ENCODE measurements at places on chromosomes 7 and 10.

GRCh38 chr7:27254625-27255024 lies 12.0 kb downstream of the EVX1 start:
- DNase-seq: no peak

DNA sequence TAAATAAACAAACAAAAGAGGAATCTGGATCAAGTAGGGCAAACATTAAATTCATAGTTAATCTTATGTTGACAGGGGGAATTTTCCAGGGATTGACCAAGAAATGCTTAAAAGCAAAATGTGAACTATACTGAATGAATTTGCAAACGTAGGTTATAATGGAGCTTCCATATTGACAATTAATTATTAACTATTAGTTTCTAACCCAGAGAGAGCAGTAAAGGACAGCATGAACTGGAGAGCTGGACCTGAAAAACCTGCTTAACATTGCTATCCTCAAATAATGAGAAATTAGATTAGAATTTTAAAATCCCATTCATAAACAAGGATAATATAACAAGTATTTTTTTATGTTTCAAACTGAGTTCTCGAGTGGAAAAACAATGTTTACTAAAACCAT lies 1089.6 kb downstream of the DNAJB9 start:
- DNase-seq: no peak

GRCh38 chr10:44805466-44806210 lies 105.5 kb upstream of the TMEM72 start:
- no peak for DNase-seq

GRCh38 chr10:71968553-71969474 lies 4.6 kb downstream of the CHST3 start:
- no peak for DNase-seq

DNA sequence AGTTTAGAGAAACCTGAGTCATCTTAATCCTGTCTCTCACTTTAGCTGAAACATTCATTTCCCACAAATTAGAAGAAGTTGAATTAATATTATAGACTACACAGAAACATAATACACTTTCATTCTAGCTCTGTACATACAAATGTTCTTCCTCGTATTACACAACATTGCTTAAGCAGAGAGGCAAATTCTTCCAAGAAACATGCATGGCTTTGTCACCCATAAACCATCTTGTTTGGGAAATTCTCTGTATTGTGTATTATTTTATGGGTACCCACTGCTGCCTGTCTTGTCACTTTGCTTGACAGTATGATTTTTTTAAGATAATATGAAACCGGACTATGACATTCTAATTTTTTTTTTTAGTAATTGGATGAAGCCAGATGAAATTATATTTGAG lies 104.0 kb downstream of the SRI start:
- DNase-seq: no peak

DNA sequence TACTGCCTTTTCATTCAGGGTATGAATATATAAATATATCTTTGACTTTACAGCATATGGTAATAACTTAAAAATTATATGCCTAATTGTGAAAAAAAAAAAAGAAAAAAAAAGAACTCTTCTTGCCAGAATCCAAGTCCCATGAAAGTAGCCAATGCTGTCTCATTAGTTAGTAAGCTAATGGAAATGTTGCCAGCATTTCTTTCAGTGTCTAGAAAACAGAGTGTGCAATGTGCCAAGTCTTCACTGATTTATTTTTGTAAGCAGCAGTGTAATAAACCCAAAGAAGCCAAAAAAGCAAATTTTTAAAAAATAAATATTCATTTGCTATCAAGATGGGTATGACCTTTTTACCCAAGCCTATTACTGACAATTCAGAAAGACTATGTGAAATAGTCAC lies 31.1 kb upstream of the LRRN3 start:
- no peak for DNase-seq

DNA sequence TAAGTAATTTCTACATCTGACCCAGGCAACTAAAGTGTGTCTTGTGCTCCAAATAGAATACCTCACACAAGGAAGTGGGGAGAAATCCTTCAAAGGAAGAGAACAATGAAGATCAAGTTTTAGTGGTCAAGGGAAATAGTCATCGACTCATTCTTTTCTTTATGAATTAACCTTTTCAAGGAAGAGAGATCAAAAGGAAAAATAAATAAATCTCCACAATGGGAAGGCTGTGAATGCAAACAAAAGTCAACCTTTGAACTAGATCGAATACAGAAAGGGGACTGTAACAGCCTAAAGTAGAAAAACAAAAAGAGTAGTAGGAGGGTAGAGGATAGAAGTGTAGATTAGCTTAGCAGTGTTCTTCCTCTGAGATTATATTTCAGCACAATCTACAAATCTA lies 274.6 kb upstream of the COBL start:
- no peak for DNase-seq

GRCh38 chr7:3950249-3950648 lies 649.2 kb downstream of the SDK1 start:
- no peak for DNase-seq

Data from brain pericyte (primary cell).